ENCODE measurements at places on chromosomes 7 and 10.

DNA sequence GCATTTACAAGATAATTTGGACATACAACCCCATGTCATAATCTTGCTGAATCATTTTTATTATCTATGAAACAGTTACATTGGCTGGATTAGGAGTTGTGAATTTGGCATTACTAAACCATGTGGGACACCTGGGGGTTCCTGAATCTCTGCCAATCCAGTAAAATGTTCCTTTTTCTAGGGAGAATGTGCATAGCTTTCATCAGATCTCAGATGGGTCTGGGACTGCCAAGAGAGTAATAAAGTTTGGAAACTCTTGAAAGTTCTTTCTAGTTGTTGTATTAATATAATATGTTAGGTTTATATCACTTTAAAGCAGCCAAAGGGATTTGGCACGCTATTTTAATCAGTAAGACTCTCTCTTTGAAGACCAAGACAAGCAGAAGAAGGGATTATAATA lies 62.7 kb downstream of the SEMA3E start:
- no peak for DNase-seq

DNA sequence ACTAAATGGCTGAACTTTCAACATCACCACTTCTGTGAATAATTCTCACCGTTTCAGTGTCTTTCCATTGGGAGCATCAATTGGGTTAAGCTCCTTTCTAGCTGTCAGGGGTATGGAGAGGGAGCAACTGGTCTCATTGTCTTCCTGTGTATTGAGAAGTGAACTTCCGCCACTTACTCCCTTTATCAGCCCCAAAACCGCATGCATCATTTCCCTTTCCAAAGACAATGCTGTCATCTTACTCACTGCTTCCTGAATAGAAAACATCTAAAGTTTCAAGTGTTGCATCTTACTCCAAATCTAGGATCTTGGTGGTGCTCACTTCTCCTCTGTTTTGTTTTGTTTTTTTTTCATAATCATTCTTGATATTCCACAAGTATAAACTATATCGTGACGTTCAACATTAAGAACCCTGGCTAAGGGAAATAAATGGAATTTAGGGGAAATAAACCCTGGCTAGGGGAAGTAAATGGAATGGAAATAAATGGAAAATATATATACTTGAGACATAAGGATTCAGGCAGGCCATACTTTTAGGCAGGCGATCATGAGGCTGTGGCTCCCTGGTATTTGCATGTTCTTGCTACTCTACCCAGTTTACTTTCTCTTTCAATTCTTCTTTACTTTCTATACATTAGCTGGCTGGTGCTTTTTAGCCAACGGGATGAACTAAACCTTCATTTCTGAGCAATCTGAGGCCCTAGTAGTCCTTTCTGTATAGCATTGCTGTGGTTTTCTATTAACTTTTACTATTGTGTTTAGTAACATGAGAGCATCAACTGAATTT lies 371.9 kb downstream of the BMPER start:
- no peak for DNase-seq

DNA sequence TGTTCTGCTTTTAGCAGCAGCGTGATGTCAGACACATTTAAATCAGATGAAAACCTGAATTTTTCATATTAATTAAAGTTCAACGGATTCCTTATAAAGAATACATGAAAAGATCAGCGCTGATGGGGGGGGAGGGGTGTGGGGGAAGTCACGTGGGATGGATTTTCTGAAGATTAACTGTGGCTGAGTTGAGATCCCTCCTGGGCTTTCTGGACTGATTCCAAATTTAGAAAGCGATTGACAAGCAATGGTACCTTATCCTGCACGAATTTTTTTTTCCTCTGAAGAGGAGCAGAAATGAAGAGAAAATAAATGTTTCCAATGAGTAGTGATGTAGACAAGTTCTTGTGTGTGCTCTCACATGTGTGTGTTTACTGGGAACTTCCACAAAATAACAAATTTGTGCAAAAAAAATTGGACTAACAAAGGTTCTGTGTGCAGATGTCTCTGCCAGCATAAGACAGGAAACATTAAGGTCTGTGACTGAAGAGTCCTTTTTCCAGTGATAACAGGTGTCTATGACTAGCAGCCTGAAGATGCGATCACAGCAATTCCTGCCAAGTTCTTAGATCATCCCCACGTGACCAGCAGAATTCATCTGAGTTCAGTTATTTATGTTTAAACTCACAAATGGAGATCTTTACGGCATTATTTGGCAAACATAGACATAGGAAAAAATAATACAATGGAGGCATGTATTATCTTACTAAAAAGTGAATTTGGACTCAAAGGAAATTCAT lies 585.2 kb upstream of the CELF2 start:
- DNase-seq: no peak

DNA sequence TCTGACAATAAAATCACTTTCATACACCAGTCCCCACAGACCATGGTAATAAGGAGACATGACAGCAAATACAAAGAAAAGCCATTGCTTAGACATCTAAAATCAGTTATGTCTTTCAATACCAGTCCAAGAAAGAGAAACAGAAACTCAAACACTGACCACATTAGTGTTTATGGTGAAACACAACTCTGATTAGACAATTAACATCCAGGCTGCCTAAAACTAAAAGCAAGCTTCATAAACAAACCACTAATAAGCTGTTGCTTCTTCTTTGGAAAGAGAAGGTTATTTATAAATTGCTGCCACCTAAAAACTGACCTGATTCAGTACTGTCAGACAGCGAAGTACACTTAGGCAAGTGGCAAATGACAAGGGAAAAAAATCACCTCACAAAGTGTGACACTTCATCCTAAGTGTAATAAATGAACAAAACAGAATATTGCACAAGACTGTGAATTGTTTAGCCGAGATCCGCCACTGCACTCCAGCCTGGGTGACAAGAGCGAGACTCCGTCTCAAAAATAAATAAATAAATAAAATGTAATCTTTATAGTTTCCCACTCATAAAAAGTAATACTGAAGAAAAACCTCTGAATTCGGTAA lies 277.4 kb downstream of the PARD3 start:
- no peak for DNase-seq

DNA sequence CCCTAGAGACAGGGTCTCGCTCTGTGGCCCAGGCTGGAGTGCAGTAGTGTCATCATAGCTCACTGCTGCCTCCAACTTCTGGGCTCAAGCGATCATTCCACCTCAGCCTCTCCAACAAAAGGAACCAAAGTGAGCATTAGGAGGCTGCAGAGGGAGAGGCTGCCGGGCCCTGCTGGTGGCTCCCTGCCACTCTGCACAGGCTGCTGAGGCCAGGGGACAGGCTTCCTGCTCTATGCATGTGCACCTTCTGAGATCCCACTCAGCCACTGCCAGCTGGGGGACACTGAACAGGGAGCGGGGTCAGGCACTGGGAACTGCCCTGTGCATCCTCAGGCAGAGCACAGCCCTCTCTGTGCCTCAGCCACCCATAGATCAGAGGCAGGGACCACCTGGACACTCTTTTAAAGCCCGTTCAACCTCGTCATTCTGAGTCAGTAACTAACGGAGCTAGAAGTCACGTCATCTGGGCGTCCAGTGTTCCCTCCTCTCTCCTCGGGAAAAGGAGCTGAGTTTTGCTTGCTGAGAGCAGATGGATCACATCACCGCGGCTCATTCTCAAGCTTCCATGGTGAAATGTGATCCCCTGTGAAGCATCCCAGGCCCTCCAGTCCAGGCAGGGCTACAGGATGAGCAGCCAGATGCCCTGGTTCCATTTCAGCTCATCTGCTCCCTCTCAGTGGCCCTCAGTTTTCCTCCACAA lies 109.6 kb downstream of the MYL10 start:
- DNase-seq: no peak

- no peak for DNase-seq
These were observed 165.5 kb downstream of the MAGI2 start for GRCh38 chr7:79287981-79288380.

GRCh38 chr10:132109341-132110110 lies 43.8 kb downstream of the JAKMIP3 start:
- DNase-seq: no peak

DNA sequence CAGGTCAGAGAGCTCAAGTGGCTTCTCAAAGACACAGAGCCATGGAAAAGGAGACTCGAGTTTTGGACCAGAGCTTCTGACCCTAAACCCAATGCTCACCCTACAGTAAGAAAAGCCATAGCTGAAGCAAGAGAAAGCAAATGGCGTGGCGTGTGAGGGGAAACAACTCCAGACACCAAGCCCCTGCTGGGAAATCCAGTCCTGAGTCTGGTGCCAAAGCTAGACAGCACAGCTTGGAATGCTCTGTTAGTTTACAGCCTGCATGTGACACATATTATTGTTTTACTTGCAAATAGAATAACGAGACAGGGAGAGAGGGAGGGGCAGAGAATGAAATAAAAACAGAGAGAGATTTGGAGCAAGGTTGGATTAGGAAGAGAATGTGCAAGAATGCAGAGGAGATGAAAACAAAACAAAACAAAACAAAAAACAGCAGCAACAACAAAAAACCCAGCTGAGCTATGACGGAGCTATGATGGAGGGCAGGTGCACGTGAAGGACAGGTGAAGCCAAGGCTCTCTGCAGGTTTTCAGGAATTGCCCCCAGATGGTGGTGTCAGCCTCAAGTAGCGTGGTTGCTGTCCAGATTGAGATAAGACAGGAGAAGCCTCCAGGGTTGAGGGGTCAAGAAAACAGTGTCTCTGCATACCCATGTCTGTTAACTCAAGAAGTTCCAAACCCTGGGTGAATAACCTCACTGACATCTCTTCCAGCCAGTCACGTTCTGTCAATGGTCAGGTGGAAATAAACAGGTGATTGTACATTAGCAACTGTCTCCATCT lies 69.7 kb upstream of the LRRC18 start:
- no peak for DNase-seq

- no peak for DNase-seq
These were observed 328.6 kb upstream of the SHH start for GRCh38 chr7:156140896-156141295.

DNA sequence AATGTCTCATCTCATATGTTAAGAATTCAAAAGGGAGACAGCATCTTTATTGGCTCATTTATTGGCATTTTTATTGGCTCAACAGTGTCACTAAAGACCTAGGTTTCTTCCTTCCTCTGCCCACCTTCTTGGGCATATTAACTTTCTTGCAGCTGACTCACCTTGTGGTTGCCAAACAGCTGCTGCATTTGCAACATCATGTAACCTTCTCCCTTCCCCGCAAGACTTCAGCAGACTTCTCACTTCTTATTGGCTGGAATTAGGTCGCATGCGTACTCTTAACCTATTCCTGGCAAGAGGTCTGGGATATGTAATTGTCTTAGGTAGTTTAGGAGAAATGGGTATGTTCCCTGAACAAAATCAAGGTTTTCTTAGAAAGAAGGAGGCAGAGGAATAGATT lies 263.2 kb downstream of the POU6F2 start:
- DNase-seq: no peak

- DNase-seq: no peak
These were observed 56.4 kb downstream of the SLC16A12 start for GRCh38 chr10:89478739-89479654.

- DNase-seq: no peak
These were observed 105.5 kb downstream of the BICC1 start for GRCh38 chr10:58618158-58618676.

DNA sequence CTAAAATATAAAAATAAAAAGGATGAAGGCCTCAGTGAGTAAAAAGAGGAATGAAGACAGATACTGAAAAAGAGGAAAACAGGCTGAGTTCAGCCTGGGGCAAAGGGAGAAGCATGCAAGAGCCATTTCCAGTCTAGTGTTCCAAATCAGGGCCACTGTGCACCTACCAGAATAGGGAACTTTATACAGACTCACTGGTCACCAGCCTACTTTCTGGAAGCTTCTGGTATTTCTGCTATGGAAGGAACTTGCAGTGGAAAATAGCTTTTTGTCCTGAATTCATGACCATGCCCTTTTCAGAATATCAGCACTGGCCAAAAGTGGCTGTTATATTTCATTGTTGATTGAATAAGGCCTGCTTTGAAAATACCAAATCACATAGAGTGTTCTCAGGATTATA lies 28.8 kb downstream of the ABRAXAS2 start:
- DNase-seq: no peak

DNA sequence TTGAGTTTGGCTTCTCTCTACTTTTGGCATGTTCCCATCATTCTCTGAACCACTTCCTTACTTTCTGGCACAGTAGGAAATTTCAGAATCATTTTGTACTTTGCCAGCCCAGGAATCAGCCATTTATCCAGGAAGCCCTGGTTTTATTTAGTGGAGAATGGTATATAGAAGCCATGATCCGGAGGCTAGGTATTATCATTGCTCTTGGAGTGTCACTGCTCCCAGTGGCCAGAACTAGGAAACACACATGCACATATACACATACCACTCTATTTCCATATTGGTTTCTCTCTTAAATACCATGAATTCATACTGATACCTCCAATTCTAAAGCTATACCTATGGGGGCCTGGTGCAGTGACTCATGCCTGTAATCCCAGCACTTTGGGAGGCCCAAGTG lies 36.3 kb downstream of the SUFU start:
- DNase-seq: no peak

GRCh38 chr7:134356421-134356936 lies 39.7 kb upstream of the SLC35B4 start:
- no peak for DNase-seq

GRCh38 chr7:139968931-139969330 lies 93.8 kb downstream of the PARP12 start:
- no peak for DNase-seq

DNA sequence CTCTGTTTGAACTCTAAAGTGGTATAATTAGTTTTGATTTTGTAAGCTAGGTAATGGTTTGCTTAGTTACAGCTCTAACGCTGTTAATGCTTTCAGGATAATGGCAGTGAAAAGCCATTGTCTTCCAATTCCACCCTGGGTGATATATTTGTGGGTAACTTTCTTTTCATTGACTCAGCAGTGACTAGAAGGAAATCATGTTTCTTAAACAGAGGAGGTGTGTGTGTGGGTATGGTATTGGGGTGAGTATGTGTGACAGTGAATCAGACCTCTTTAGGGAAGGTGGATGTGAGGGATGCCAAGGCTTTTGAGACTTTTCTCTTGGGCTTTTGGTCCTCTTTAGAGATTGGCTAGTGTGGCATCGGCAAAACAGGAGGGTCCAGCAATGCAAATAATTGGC lies 13.6 kb downstream of the ENTPD7 start:
- no peak for DNase-seq

- DNase-seq: no peak
These were observed 81.9 kb upstream of the PRKG1 start for GRCh38 chr10:50992356-50992901.

- DNase-seq: no peak
These were observed 780.0 kb downstream of the SORCS1 start for GRCh38 chr10:106384496-106384895.

Data from T-helper 2 cell treated with Interferon-gamma antibody and Interleukin-4, amounts not matched to agents 5 μg/mL and 100 μg/mL, for 36 hours (primary cell).